NCI-H1105 treated with DMSO at 0.1 percent for 48 hours (cell line): ENCODE measurements at places on chromosomes 4 and X.
A peak's percentile ranks its signal among the peaks of the same experiment; 100 is the strongest.

- DNase-seq = no peak
Measured at GRCh38 chrX:41001327-41001726, 83.9 kb upstream of the USP9X start.

DNA sequence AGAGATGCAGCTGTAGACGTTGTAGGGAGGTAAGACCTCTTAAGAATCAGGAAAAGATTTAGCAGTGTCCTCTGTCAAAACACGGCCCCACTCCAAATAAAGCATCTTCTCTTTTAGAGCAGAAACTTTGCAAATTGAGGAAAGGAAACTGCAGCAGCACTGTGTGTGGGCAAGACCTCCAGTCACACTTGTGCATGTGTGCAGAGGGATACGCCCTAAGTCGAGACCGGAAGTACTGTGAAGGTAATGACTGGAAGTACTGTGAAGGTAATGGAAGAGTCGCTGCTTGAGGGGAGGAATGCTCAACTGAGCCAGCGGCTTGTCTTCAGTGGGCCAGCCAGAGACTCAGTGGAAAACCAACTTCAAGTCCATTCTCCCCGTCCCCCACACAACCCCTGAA, 46.5 kb downstream of the EGF start:
- no peak for DNase-seq

- DNase-seq = no peak
Measured at GRCh38 chrX:29435396-29435795, 780.0 kb upstream of the MAGEB2 start.

- DNase-seq = peak; percentile 46
Measured at GRCh38 chrX:69232945-69233344, 67.7 kb upstream of the PJA1 start.

GRCh38 chr4:122010610-122011009, 58.8 kb upstream of the TRPC3 start:
- DNase-seq = no peak

- no peak for DNase-seq
Measured at GRCh38 chrX:69149466-69150280, 15.6 kb downstream of the PJA1 start.

DNA sequence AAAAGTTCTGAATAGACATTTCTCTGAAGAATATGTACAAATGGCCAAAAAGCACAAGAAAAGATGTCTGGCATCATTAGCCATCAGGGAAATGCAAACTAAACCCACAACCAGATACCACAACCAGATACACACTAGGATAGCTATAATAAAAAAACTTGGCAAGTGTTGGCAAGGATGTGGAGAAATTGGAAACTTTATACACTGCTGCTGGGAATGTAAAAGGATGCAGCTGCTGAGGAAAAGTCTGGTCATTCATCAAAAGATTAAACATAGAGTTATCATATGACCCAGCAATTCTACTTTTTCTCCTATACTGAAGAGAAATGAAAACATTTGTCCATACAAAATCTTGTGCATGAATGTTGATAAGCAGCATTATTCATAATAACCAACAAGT, 92.3 kb downstream of the UCHL1 start:
- no peak for DNase-seq

- no peak for DNase-seq
Measured at GRCh38 chrX:136086521-136086920, 60.8 kb upstream of the FHL1 start.

DNA sequence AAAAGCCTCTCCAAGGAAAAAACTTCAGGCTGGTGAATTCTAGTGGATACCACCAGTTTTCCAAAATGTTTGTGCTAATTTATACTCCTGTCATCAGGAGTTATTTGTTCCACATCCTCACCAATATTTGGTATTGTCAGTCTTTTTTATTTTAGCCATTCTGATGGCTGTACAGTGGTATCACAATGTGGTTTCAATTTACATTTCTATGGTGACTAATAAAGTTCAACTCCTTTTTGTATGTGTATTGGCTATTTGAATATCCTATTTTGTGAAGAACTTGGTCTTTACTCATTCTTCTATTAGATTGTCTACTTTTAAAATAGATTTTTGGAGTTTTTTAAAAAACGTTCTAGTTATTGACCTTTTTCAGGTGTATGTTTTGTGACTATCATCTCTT, 33.0 kb upstream of the FRAS1 start:
- no peak for DNase-seq

- DNase-seq = no peak
Measured at GRCh38 chr4:21753084-21753760, 195.3 kb downstream of the KCNIP4 start.

GRCh38 chr4:146472404-146472803, 49.3 kb downstream of the SLC10A7 start:
- DNase-seq = no peak

DNA sequence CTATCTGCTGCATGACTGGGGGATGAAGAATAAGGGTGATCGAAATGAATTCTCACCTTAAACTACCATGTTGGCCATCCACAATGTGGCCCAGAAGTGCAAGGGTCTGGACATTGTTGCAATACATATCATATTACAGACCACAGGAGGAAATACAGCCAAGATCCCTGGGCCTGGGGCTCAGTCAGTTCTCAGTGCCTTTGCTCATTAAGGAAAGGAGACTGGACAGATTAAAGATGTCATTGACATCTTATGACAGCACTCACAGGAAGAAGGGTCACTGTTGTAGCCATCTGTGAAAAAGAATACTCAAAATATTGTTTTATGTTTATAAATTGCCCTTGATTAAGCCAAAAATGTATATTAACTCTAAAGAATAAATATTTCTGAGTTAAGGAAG, 1345.2 kb downstream of the FSTL5 start:
- DNase-seq = no peak

DNA sequence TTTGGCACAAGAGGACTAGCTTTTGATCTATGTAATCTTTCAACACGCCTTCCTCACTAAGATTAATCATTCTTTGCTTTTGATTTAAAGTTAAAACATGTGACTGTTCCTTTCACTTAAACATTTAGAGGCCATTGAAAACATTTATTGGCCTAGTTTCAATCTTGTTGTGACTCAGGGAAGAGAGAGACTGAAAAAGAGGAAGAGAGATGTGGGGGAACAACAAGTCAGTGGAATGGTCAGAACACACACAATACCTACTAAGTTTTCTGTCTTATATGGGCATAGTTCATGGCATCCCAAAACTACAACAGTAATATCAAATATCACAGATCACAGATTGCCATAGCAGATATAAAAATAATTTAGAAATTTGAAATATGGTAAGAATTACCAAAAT, 812.9 kb upstream of the AGA start:
- DNase-seq = no peak

DNA sequence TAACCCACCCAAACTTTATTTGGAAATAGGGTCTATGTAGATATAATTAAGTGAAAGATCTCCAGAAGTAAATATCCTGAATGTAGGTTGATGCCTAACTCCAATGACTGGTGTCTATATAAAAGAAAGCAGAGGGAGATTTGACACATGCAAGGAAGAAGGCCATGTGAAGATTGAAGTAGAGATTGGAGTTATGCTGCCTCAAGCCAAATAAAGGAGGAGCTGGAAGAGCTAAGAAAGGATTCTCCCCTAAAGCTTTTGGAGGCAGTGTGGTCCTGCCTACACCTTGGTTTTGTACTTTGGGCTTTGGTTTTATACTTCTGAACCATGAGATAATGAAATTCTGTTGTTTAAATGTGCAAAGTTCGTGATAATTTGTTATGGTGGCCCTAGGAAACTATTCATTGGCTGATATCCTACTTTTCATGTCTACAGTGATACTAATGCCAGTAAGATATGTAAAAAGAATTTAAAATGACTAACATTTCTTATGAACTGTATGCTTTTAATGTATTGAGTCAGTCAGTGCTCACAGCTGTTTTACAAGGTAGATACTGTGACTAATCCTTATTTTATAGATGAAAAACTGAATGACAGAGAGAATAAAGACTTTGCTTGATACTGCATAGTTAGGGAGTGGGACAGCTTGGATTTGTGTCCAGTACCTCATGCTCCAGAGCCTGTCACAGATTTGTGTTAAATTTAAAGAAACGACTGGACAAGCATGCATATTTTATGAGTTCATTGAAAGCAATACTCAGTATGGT, 5.9 kb upstream of the RAB40AL start:
- DNase-seq = no peak

DNA sequence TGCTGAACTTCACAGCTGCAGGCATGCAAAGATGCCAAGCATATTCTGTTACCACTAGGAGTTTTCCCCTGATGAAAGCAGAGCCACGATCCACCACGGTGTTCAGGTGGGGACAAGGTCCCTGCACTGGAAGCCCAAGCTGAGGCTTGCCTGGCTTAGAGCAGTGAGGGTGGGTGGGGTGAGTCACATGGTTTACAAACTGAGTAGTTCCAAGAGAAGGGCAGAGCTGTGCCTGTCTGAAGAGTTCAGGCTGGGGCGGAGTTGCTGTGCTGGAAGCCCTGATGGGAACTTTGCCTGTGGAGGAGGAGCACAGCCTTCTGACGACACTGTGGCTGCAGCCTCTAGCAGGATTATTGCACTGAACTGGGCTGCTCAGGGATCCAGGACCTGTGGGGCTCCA, 45.5 kb downstream of the FAM9B start:
- DNase-seq = no peak

GRCh38 chrX:31658360-31658759, 586.5 kb upstream of the FTHL17 start:
- DNase-seq = peak; percentile 24

GRCh38 chr4:8228319-8229250, 29.5 kb downstream of the SH3TC1 start:
- no peak for DNase-seq

GRCh38 chr4:176799653-176800052, 6.9 kb upstream of the VEGFC start:
- no peak for DNase-seq

GRCh38 chr4:22502895-22503814, 12.7 kb downstream of the ADGRA3 start:
- DNase-seq = no peak

DNA sequence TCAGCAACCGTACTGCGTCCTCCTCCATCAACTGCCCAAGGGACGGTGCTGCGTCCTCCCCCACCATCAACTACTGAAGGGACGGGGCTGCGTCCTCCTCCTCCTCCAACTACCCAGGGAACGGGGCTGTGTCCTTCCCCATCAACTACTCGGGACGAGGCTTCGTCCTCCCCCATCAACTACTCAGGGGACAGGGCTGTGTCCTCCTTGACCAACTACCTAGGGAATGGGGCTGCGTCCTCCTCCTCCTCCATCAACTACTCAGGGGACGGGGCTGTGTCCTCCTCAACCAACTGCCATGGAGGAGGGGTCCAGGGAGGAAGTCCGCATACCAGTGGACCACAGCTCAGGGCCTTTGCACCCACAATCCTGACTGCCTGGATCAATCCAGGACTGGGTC, 24.4 kb downstream of the PPP2R3B start:
- no peak for DNase-seq

GRCh38 chr4:87228262-87228860, 7.9 kb upstream of the KLHL8 start:
- no peak for DNase-seq

- DNase-seq = peak; percentile 79
Measured at GRCh38 chr4:54940996-54941865, 184.2 kb downstream of the KDR start.

- DNase-seq = no peak
Measured at GRCh38 chrX:135513130-135513515, 7.3 kb upstream of the INTS6L start.

GRCh38 chr4:46648088-46648744, 258.3 kb upstream of the GABRA2 start:
- peak; percentile 22 for DNase-seq

DNA sequence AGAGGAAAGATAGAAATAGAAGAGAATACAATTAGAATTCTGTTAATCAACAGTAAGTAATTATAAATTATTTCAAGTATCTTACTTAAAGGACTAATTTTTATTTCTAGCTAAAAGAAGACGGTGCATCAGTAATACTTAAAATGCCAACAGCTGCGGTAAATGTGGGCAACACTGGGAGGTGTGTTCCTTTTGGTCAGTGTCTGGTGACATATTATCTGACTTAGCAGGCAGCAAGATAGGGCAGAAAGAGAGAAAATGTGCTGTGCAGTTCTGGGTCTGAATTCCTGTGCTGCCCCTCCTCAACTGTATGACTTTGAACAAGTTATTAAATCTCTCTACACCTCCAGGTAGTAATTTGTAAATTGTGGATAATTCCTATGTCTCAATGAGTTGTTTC, 120.6 kb downstream of the ZNF827 start:
- DNase-seq = no peak

DNA sequence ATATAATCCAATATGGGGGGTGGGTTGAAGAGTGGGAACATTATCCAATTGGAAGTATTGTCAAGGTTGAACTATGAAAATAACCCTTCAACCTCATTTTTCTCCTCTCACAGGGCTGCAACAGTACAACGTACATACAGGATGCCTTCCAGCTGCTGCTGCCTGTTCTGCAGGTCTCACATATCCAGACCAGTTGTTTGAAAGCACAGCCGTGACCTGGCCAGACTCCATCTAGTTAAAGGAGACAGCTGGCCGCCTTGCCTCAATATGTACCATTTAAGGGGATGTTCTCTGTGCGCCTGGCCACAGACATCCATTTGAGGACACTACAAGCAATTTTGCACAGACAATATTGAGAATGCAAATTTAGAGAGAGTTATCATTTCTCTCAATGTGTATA, 75.7 kb downstream of the FAM114A1 start:
- no peak for DNase-seq

DNA sequence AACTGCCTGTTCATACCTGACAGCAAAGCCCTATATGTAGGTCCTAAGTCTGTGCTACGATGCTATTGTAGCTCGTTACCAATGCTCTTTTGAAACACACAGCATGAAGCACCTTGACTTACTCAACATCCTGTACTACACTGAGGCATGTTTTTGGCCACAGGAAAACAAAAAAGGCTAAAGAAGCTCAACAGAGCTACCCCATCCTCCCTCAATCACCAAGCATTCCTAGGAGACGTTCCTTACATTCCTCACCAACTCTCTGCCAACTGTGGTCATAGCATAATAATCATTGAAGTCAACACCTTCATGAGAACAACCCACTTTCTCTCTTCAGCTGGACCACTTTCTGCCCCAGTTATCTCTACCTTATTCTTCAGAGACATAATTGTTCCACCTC, 73.7 kb upstream of the SLC25A43 start:
- DNase-seq = no peak

DNA sequence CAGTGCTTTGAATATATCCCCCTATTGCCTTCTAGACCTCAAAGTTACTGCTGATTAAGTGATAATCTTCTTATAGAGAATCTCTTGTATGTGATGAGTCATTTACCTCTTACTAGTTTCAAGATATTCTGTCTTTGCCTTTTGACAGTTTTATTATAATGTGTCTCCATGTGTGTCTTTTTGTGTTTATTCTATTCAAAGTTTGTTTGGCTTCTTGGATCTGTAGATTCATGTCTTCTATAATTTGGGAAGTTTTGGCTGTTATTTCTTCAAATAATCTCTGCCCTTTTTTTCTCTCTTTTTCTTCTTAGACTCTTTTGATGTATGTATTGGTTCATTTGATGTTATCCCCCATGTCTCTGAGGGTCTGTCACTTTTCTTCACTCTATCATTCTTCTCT, 915.7 kb upstream of the GRIA3 start:
- no peak for DNase-seq

GRCh38 chr4:152289941-152290340, 246.0 kb downstream of the FBXW7 start:
- DNase-seq = no peak

GRCh38 chr4:141652161-141652778, 15.9 kb downstream of the IL15 start:
- no peak for DNase-seq
